ENCODE measurements at places on chromosomes 6 and 20. TPM values are rescaled to one million over a fixed set of nuclear protein-coding genes. Genes with fewer than 3 reads are reported as not detected.

DNA sequence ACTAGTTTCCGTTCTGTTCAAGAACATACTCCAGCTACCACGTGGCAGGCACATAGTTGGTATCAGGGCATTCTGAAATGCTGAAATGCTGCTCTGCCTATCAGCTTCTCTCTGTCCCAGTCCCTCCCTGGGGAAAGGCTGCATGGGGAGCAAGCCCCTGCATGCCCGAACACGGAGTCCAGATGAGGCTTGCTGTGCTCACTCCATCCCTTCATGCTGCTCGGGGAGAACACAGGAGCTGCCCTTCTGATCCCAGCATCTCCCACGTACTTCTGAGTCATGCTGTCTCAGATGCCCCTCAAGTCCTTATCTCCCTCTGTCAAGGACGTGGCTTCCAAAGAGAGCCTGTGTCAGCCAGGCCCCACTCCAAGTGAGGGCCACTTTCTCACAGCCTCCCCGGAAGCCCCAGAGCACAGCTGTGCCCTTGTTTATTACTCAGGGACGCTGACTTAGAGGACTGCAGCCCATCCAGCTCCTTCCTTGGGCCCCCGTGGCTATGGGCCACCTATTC lies 29.4 kb downstream of the THBS2 start:
- H3K27me3 ChIP-seq: no peaks in the 10 kb centered on the region
- 0 out of 2 replicates have a peak, but pooled peaks cover 2% of the 10 kb centered on the region for H3K4me1 ChIP-seq
- H3K4me3 ChIP-seq: no peak overlapping the region
- peak; percentile 23 for DNase-seq
- H3K27ac ChIP-seq: no peak overlapping the region
- H3K36me3 ChIP-seq: no peaks in the 10 kb centered on the region

DNA sequence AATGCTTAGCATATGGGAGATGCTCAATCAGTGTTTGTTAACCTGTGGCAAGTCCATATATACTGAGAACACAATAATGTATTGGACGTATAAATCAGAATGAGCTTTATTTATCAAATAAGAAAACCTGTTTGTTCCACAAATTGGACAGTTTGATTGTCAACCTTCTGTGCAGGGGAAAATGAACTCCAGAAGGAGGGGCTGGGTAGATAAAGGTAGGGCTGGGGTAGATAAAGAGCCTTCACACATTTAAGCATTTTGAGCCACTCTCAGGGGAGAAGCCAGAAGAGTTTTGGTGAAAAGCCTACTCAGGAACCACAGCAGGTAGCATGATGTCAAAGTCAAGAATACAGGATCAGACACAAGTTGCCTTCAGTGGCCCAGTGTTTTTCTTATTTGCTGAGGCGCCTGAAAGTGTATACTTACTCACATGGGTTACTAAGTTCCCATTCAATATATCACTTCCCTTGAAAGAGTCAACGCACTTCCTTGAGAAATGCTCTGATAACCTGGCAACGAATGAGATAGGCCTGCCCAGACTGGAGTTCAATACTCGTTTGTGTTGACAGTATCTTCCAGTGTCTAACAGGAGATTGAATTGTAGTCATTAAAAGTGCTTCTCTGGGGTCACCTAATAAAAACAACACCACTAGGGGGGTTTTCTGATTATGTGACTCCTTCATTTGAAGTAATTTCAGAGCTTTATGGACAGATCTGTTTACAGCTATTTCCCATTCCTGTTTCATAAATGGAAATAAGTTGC lies 263.9 kb upstream of the CITED2 start:
- no peaks in the 10 kb centered on the region for H3K36me3 ChIP-seq
- H3K4me3 ChIP-seq: no peak overlapping the region
- no peak overlapping the region for H3K27ac ChIP-seq
- no peaks in the 10 kb centered on the region for H3K27me3 ChIP-seq
- no peak for DNase-seq

GRCh38 chr20:4563534-4563933 lies 158.2 kb upstream of the PRND start:
- no peaks in the 10 kb centered on the region for H3K36me3 ChIP-seq
- H3K4me3 ChIP-seq: no peak overlapping the region
- no peak for DNase-seq
- no peak overlapping the region for H3K27ac ChIP-seq
- no peaks in the 10 kb centered on the region for H3K4me1 ChIP-seq

- H3K4me1 ChIP-seq: no peaks in the 10 kb centered on the region
- H3K27ac ChIP-seq: no peak overlapping the region
- H3K4me3 ChIP-seq: no peak overlapping the region
- no peaks in the 10 kb centered on the region for H3K36me3 ChIP-seq
- DNase-seq: no peak
- H3K27me3 ChIP-seq: no peaks in the 10 kb centered on the region
Measured at GRCh38 chr20:20214757-20215275, 153.1 kb upstream of the INSM1 start.

- H3K4me3 ChIP-seq: no peak overlapping the region
- H3K36me3 ChIP-seq: peaks cover 84% of the 10 kb centered on the region
- H3K27me3 ChIP-seq: no peaks in the 10 kb centered on the region
Measured at GRCh38 chr6:44397424-44398164, 10.1 kb downstream of the CDC5L start.

The ANGPT4 gene
- not detected for total RNA-seq

The HSPA1L gene
- total RNA-seq: 0.87 TPM
